Right forelimb (tissue), 1 donor: ENCODE measurements at places on chromosomes 6 and 20.

GRCh38 chr20:54794110-54794509 is 318.7 kb downstream of the DOK5 start:
- DNase-seq: no peak

GRCh38 chr6:35017411-35018181 is 123.5 kb downstream of the TCP11 start:
- DNase-seq: peak; percentile 65

DNA sequence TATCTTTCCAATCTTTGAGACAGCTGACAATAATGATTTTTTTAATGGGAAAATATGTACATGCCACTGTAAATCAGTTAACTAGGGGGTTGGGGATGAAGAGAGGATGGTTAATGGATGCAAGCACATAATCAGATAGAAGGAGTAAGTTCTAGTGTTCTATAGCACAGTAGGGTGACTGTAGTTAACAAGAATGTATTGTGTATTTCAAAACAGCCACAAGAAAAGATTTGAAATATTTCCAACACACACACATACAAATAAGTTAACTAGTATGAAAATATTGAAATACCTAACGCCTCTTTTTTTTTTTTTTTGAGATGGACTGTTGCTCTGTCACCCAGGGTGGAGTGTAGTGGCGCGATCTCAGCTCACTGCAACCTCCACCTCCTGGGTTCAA is 153.4 kb upstream of the SALL4 start:
- DNase-seq: no peak

GRCh38 chr6:111958534-111958933 is 85.3 kb upstream of the FYN start:
- DNase-seq: no peak

DNA sequence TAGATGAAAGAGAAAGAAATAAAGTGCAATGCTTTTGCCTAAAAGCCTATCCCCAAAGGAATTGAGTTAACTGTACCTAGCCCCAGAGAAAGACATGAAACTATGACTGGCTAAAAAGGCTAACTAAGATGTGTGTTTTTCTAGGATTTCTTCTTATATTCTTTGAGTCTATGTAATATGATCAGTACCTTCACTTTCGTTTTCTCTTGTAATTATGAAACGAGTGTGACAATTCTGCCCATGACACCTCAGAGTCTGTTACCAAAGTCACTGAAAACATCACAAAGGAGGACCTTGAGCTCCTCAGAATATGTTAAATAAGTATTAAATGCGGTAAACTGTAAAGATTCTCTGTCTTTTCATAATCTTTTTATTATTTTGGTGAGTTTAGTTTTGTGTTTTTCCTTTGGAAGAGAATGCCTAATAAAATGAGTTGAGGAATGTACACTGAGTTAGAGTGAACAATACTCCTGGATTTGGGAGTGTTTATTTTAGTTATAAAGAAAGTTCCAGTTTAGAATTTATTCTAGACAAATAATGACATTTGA is 141.3 kb downstream of the FUT9 start:
- DNase-seq: no peak

- no peak for DNase-seq
These were observed 157.3 kb downstream of the TBXT start for GRCh38 chr6:166010136-166010960.

DNA sequence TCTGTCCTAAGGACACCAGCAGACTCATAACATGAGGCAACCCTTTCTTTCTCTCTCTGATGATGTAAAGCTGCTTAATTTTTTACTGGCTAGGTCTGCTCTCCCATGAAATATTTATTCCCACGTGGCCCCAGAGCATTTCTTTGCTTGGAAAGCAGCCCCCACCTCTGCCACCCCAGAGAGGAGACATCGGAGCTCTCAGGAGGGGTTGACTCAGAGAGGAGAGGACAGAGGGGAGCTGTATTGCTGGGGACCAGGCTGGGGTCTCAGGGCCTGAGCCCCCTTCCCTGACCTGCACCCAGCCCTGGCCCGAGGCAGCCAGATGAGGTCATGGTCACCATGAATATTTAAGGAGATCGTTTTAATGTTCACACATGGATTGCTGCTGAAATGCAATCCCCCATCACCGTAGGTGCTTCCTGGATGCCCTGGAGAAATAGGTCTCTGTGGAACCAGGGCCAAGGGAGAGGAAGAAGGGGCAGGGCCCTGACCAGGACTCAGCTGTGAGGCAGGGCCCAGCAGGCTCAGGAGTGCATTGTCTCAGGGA is 117.5 kb downstream of the DLL1 start:
- DNase-seq: peak; percentile 17

DNA sequence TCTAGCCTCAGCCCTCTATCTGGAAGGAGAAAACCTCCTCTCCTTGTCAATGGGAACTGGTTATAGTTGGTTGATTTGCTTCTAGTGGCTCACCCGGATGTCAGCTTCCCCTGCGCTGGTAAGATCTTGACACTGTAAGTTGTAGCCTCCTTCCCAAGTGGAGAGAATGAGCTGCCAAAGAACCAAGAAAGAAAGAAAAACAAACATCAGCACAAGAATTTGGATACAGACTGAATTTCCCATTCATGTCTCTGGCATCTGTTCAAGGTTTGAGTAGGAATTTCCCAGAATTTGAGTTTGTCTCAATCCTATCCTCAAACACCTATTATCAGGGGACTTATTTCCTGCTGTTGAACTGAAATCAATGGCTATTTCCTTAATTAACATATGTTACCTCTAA is 44.1 kb downstream of the ELOVL2 start:
- no peak for DNase-seq

- no peak for DNase-seq
These were observed 341.3 kb downstream of the TAF4 start for GRCh38 chr20:61724376-61724775.

GRCh38 chr20:16158976-16159286 is 414.3 kb downstream of the KIF16B start:
- DNase-seq: no peak

- no peak for DNase-seq
These were observed 488.5 kb upstream of the JARID2 start for GRCh38 chr6:14757418-14757817.

- DNase-seq: no peak
These were observed 3.0 kb upstream of the NANP start for GRCh38 chr20:25626779-25627178.

DNA sequence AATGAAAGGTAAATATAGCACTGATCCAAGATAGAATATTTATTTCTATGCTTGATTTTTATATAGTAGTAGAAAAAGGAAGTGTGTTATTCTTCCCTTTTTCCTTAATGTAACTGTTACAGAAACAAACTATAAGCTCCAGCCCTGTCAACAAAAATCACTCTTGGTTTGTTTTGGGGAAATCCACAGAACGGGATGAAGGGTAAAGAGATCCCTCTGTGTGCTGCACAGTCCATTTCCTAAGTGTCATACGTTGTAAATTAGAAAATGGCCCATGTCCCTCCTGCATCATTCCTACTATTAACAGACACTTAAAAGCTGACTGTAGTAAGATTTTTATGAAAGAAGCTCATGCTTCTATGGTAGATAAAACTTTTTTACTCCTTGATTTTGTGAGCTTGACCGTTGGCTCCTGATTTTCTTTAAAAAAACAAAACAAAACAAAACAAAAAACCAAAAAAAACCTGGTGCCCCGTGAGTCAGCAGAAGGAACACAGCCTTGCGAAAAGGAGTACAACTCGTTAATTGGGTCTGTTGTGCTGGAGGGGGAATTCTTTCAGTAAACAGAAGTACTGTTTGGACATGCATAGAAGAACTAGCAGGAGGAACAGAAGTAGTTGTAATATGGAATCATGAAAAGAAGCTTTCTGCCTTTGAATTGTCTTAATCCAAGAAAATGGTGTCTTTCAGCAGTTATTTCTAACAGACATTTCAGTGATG is 67.5 kb downstream of the RTN4IP1 start:
- no peak for DNase-seq

GRCh38 chr20:50516180-50516934 is 6.2 kb downstream of the PTPN1 start:
- no peak for DNase-seq

DNA sequence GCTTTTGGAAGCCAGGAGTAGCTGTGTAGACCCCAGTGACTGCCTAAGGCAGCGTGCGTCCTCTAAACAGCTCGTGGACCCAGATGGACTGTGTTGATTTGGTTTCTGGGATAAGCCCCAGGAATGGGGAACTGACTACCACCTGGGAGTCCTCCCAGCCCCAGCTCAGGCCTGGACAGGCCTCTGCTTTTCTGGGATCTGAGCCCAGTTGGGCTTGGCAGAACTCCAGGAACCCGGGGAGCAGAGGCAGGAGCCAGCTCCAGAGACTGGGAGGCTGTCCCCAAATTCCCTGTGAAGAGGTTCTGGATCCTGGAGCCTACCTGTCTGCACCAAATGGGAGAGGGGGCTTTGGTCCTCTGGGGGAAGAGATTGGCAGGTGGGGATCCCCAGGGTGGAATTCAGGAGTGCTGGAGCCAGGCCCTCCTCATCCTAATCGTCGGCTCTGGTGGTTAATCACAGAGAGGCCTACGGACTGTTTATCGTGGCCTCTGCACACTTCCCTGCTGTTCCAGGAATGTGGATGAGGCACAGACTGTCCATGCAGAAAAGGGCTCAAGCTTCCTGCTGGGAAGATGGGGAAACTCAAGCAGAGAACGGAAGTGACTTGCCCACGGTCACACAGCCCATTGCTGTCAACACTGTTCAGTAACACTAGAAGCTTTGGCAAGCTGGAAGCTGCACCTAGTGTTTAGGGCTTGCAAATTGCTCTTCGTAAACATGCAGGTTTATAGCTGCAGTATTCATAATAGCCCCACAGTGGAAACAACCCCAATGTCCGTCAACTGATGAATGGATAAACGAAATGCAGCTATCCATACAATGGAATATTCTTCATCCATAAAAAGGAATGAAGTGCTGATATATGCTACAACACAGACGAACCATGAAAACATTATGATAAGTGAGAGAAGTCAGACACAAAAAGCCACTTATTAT is 100.6 kb downstream of the KCNB1 start:
- peak; percentile 80 for DNase-seq

DNA sequence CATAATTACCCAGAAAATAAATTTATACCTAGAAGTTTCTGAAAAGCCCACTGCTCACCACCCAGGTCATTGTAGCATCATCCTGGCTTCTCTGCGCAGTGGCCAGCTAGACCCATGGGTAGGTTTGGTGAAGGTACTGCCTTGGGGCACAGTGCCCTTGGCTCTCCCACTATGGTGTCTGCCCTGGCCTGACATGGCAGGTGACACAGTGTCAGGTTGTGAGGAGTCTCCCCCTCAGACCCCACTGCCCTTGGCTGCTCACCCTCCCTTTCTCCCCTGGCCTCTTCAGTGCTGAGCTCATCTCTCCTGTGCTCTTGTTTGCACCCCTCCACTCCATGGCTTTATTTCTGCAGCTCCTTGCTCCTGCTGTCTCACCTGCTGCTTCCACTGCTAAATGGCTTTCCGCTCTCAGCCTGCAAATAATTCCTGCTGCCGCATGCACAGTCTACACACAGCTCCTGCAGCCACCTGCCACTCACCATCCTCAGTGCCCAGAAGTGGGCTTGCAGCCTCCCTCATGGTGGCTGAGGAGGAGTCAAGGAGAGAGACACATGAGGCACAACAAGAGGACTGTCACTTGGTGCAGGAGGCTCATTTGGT is 313.4 kb upstream of the MOCS1 start:
- DNase-seq: no peak

DNA sequence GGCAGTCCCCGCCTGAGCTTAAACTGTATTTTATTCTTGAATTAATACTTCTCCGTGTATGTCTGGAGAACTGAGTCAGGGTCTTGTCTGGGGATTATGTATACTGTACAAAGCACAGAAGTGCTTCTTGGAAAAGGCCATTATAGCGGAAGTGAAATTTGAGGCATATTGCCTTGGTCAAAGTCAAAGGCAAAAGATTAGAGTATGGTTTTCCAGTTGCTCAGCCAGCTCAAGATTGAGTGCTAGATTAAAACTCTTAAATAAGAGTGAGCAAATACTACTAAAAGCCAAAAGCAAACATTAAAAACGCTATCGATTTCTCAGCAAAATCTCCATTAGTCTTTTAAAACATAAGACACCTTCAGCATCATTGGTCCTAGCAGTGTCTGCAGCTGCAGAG is 207.7 kb upstream of the MAN1A1 start:
- no peak for DNase-seq

DNA sequence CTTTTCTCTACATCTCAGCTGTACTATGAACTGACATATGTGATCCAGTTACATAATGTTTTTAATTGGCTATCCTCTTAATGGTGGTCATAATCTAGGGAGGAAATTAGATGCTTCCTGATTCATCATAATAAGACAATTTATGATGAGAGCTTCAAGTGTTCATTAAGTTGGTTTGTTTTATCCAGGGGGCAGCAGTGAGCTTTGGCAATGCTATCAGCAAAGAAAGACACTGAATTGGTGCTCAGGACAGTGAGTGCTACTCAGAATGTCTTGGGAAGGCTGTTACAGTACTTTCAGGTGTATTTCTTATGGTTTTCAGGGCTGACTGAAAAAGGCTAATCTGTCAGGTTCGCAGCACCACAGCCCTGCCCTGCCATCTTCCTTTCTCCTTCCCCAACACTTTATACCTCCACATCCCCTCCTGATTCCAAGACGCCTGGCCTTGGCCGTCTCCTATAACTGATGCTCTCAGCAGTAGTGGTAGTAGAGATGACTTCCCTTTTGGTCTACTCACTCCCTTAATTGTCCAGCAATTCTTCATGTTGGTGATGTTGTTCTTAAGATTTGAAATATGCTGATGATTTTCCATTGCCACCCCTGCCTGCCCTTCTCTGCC is 67.0 kb upstream of the TNFAIP3 start:
- no peak for DNase-seq

DNA sequence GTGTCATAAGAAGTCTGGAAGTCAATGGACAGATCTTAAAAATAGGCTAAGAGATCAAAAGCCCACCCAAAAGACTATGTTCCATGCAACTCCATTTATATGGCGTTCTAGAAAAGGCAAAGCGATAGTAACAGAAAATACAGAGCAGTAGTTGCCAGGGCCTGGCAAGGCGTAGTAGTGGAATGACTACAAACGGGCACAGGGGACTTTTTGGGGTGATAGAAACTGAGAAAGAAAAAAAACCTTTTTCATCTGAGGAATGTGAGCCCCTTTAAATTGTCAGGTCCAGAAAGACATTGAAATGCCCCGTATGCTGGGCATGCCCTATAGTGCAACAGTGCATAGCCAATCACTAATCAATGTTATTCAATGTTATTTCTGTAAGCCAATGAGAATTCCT is 47.2 kb upstream of the FAM50B start:
- no peak for DNase-seq

DNA sequence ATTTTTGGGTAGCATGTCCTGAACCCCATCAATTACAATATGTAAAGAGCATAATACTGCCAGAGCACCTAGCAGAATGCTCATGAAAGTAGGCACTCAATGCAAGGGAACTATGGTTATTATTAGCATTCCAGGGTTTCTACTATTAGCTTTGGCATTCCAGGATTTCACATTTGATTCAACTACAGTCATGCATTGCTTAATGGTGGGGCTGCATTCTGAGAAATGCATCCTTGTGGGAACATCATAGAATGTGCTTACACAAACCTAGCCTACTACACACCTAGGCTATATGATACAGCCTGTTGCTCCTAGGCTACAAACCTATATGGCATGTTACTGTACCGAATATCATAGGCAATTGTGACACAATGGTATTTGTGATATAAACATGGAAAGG is 247.8 kb downstream of the CD83 start:
- DNase-seq: no peak
